Right hindlimb (tissue), 1 donor: ENCODE measurements at places on chromosomes 6 and 20.

DNA sequence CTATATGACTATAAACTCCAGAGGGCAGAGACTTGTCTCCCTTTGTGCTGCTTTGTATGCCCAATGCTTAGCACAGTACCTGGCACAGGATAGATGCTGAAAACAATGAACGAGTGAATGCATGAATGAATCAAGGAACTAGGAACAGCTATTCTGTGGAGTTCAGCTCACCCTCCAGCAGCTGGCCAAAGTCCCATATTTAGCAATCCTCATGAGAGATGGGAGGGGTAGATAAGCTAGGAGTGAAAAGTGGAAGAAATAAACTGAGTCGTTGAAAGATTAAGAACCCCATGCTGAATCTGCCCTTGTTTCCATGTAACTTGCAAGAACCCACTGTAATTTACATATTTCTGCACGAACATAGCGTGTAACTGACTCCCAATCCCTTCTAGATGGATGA, 106.5 kb downstream of the MAFB start:
- DNase-seq = no peak

GRCh38 chr20:32727683-32728082, 15.6 kb downstream of the COMMD7 start:
- peak; percentile 47 for DNase-seq

GRCh38 chr6:136486357-136486756, 63.9 kb downstream of the MAP7 start:
- no peak for DNase-seq

GRCh38 chr6:103280417-103280816, 1579.3 kb downstream of the HACE1 start:
- no peak for DNase-seq

- DNase-seq = no peak
Observed at GRCh38 chr6:117448732-117449485, 23.2 kb upstream of the ROS1 start.

GRCh38 chr6:164612751-164613150, 696.7 kb downstream of the C6orf118 start:
- no peak for DNase-seq

DNA sequence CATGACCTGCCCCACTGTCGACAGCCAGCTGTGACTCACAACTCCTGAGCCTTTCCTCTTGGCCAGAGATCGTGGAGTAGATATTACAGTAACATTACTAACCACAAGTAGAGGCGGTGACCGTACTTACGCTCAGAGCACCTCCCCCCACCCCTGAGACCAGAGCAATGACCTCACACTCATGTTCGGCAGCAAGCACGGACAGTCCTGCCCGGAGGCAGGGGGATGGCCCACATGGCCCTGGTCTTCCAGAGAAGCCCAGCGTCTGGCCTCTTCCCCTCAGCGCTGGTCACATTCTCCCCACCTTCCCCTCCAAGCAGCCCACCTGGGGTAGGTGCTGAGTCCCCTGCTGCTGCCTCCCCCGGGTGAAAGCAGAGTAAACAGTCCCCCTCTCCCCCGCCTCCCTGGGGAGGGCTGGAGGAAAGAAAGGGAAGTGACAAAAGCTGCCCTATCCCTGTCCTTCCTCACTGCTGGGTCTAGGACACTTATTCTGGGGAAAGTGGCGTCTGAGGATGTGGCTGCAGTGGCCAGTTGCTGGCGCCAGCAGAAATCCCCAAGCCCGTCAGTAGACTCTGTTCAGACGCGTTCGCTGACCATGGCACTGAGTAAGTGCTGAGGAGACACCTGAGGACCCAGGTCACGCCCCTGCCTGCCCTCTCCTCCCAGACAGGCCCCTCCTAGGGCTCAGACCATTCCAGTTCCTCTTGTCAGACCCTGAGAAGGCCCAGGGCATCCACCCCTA, 68.5 kb downstream of the MRPL14 start:
- DNase-seq = peak; percentile 85

DNA sequence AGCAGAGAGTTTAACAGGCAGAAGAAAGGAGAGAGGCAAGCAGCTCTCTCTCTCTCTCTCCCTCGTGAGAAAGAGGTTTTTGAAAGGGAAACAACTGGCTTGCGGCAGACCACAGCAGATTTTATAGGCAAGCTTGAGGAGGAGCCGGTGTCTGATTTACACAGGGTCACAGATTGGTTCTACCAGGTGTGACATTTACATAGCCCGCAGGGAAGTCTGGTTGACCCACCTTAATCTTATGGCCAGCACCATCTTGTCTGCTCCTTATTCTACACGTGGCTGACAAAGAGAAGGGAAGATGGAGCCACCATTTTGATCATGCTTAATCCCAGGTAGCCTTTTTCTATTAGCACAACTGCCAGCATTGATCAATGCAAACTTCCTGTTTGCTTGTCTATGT, 65.4 kb downstream of the OR2J2 start:
- DNase-seq = no peak

DNA sequence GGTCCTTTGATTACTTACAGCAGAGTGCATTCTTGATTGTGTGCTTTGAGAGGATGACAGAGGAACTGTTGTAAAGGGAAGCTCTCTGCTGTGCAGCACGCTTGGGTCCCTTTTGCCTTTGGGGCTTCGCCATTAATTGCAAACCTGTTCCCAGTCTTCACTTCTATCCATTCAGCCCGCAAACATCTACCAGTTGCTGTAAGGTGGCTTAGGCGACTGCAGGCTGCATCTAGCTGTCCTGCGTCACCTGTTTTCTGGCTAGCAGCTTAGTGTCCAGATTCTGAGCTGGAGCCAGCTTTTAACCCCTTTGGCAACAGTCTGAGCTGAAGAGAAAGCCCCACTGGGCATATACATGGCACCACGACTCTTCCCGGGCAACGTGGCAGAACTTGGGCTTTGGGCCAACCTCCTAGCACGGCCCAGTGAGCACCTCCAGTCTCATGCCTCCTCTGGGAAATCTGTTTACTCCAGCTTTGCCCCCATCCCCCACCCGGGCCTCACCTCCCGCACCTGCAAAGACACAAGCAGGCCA, 2.5 kb upstream of the FASTKD5 start:
- DNase-seq = no peak

GRCh38 chr6:51625566-51625965, 461.8 kb downstream of the PKHD1 start:
- no peak for DNase-seq

GRCh38 chr6:7341989-7342742, 29.2 kb upstream of the SSR1 start:
- DNase-seq = no peak

DNA sequence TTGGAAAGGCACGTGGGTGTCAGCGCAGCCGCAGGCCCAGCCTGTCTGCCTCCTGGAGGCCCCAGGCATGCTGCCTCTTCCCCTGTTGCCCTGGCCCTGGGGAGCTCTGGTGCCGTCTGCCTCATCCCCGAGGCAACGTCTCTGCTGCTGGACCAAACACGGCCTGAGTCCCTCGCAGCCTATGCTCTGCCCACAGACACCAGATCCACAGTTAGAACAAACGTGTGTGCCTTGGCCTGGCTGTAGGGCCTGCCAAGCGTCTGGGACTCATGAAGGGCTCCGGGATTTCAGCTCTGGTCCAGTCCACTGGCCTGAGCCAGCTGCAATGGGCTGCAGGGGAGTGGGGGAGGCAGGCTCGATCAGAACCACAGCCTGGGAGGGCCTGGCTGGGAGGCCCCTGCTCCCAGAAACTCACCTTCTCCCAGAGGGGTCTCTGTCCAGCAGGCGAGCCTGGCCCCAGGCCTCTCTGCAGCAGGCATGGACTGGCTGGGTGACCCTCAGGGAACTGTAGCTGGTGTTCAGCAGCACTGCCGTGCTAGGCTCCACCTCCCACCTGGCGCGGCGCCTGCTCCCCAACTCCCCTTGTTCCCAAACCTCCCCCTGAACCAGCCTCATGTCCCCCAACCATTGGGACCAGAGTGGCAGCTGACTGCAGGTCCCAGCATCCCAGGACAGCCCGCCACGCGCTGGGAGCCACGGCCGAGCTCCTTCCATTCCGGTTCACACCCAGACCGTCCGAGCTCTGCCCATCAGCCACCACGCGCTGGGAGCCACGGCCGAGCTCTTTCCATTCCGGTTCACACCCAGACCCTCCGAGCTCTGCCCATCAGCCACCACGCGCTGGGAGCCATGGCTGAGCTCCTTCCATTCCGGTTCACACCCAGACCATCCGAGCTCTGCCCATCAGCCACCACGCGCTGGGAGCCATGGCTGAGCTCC, 197.0 kb downstream of the DLL1 start:
- DNase-seq = peak; percentile 18

- no peak for DNase-seq
Observed at GRCh38 chr20:11043001-11043400, 369.2 kb upstream of the JAG1 start.

- no peak for DNase-seq
Observed at GRCh38 chr6:153087436-153087835, 43.6 kb downstream of the RGS17 start.

- no peak for DNase-seq
Observed at GRCh38 chr20:8313073-8313472, 181.0 kb downstream of the PLCB1 start.

GRCh38 chr6:142822842-142823241, 122.1 kb downstream of the HIVEP2 start:
- DNase-seq = no peak

DNA sequence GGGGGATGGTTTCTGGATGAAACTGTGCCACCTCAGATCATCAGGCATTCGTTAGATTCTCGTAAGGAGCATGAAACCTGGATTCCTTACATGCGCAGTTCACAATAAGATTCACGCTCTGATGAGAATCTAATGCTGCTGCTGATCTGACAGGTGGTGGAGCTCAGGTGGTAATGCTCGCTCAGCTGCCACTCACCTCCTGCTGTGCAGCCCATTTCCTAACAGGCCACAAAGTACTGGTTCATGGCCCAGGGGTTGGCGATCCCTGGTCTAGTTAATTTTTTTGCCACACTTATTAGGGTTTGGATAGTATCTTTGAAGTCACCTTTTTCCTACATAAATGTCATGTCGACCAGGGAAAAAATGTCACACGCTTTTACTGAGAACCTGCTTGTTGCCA, 96.8 kb upstream of the MLIP start:
- no peak for DNase-seq

GRCh38 chr6:40762981-40763380, 175.8 kb upstream of the LRFN2 start:
- DNase-seq = no peak

DNA sequence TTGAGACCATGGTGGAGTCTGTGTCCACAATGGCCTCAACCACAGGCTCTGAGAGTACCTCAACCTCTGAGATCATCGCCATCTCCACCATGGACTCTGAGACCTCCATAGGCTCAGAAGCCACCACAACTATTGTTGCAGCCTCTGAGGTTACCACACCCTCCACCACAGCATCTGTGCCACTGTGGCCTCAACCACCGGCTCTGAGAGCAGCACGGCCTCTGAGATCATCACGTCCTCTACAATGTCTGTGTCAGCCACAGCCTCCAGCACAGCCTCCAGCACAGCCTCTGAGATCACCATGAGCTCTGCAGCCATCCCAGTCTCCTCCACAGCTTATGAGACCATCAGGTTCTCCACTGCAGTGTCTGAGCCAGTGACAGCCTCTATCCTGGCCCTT, 19.4 kb upstream of the MUC21 start:
- DNase-seq = no peak

GRCh38 chr6:89536231-89536630, 102.3 kb downstream of the LYRM2 start:
- DNase-seq = no peak

DNA sequence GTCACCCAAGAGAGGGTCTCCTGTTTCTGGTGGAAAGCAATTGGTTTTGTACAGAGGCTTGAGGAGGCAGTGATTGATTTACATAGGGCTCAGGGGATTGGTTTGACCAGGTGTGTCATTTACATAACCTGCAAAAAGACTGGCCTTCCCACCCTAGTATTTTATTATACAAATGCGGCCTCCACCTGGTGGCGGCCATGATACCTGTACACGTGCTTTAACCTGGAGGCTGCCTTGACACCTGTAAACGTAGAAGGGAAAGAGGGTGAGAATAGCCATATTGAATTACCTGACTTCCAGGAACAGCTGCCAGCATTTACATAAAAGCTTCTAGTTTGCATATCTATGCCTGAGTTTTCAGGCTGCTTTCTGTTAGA, 48.7 kb downstream of the HLA-DPB1 start:
- DNase-seq = no peak

GRCh38 chr6:136593748-136594490, 43.7 kb upstream of the MAP7 start:
- no peak for DNase-seq

DNA sequence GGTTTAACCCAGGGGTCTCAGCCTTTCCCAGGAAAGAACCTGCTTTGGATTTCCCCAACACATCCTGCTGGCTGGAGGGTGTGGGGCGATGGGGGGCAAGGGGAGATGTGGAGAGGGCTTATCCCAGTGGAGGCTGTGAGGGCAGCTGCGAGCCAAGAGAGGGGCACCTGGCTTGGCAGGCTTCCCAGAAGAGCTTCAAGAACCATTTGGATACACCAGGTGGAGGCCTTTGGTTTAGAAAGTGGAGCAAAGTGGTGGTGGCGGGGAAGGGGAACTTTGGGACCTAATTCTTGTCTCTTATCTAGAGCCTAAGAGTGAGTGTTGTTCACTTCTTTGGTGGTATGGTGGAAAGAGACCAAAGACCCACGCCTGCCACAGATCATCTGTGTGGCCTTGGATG, 12.4 kb downstream of the CD40 start:
- no peak for DNase-seq

DNA sequence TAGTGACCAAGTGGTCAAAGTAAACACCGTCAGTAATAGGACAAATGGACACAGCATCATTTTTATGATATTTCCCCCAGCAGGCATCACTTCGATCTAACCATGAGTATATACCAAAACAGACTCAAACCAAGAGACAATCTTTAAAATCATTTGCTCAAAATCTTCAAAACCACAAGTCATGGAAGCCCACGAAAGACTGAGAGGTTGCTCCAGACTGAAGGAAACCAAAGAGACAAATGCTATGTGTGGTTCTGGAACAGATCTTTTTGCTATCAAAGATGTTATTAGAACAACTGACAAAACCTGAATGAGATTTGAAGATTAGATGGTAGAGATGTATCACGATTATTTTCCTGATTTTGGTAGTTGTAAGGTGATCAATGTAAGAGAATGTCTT, 197.7 kb downstream of the TBXT start:
- no peak for DNase-seq

- no peak for DNase-seq
Observed at GRCh38 chr6:35428421-35429149, 23.6 kb upstream of the FANCE start.
